Panc1 (cell line): ENCODE measurements at places on chromosomes 1 and 21. TPM values are rescaled to one million over a fixed set of nuclear protein-coding genes. Genes with fewer than 3 reads are reported as not detected.

DNA sequence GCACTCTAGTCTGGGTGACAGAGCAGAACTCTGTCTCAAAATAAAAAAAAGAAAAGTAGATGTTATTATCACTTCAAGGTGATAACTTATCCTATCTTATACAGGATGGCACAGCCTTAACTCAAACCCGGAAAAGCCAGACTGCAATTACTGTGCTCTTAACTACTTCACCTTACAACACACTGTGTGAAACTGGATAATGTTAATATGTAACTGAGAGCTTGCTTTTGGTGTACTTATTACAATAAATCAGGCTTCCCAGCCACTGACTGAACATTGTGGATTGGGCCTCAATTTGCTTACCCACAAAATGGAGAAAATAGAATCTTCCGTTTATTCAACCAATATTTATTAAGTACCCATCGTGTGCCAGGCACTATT lies 1.4 kb downstream of the ORC1 start:
- H3K4me1 ChIP-seq: peaks cover 16% of the 10 kb centered on the region; the same call in 1 of the 2 replicates
- DNase-seq: no peak
- H3K36me3 ChIP-seq: peaks cover 9% of the 10 kb centered on the region

DNA sequence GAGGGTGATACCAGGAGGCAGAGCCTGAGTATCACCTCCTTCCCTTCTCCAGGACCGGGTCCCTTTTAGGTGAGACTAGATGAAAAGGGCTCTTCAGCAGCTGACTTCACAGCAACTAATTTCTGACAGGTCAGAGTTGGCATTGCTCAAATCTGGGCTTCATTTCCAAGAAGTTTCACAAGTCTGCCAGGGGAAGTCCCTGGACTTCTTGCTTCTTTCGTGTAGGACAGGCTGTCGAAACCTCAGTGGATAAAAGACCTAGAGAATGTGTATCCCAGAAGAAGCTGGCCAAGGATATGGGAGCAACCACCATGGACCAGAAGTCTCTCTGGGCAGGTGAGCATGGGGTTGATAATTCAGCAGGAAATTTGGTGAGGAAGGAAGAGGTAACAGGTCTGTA lies at the start of gene CHI3L2:
Gene CHI3L2 (plus strand): TSS at position 280 of the 400 bp plus-strand sequence. CDS start 17 bp downstream, at position 297.
- DNase-seq: no peak
- no peaks in the 10 kb centered on the region for H3K36me3 ChIP-seq
- peak within 1 kb of the TSS; percentile 85 for H3K27ac ChIP-seq

DNA sequence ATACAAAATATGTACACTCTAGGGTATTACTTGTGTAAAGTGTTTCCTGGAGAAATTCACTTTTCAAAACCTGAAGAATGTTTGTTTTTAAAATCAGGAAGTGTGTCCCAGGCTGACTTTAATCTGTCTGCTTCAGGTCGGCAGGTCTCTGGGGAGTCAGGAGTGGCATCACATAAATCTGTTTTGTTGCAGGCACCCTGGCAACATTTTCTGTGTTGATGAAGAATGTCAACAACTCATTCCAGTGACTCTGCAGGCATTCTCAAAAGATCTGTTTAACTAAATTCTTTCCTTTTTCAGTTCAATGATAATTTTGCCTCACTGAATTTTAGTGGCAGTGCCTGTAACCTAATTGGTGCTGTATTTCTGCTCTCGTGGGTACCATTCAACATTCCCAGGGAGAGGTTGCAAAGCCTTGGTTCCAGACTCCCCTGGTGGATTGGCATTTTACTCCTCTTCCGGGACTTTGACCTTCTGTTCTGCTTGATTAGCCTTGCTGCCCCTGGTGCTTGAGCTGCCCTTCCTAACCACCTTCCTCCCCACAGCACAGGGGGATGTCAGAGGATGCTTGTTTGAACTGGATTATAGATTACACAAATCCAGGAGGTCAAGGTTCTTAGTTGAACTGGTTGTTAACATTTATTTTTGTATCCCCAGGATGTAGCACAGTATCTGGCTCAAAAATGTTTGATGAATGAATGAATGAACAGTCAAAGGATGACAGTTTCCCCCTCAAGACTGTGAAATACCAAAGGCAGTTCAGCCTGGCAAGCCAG lies 55.4 kb upstream of the LPGAT1 start:
- DNase-seq: no peak
- no peaks in the 10 kb centered on the region for H3K4me1 ChIP-seq
- no peaks in the 10 kb centered on the region for H3K27me3 ChIP-seq

DNA sequence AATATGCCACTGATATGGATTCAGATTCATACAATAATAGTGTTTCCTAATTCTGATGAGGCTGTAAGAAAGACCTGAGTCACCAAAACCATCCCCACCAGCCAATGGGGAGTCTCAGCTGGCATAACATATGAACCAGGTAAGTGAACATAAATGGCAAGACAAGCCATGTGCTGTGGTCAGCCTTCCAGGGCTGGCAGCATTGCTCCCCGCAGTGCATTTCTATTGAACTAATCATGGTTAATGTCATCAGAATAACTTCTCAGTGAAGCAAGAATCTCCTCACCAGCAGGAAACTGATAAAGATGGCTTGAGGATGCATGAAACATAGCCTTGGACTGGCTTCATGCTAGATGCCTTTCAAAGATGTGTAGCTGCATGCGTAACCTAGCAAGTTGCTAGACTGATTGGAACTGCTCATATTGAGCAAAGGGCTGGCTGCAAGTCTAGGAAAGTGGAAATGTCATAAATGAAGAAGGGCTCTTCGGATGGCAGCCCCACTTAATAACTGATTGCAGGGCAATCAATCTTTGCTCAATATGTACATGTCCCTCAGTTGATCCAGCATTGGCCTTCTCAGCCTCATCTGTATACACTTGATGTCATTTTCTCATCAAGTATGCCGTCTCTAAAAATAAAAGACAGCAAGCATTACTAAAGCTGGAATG lies 88.0 kb downstream of the NTNG1 start:
- H3K27ac ChIP-seq: no peak overlapping the region
- no peak for DNase-seq
- no peak overlapping the region for H3K4me3 ChIP-seq
- no peaks in the 10 kb centered on the region for H3K4me1 ChIP-seq

- H3K27me3 ChIP-seq: no peaks in the 10 kb centered on the region
- no peak overlapping the region for H3K27ac ChIP-seq
- H3K4me3 ChIP-seq: no peak overlapping the region
- no peak for DNase-seq
- H3K36me3 ChIP-seq: no peaks in the 10 kb centered on the region; the same call in 1 of the 2 replicates
Measured at GRCh38 chr21:42004406-42005199, 5.6 kb downstream of the ZBTB21 start.

DNA sequence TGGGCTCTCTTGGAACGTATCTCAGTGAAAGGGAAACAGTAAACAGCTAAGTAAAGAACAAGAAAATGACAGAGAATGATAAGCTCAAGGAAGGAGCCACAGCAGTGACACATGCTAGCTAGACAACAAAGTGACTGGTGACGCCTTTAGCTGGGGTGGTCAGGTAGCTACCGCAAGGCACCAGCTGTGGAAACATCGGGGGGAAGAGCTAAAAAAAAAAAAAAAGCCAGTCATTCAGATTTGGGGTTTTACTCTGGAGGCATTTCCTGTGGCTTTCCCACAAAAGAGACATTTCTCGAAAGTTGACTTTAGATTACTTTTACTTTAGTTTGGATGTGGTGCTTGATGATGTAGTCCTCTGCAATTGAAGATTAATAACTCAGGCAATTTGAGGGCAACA lies 2.1 kb downstream of the FHAD1 start:
- H3K4me1 ChIP-seq: no peaks in the 10 kb centered on the region; the same call in 1 of the 2 replicates
- H3K27me3 ChIP-seq: no peaks in the 10 kb centered on the region; the same call in none of the 2 replicates
- no peak overlapping the region for H3K4me3 ChIP-seq
- no peak overlapping the region for H3K27ac ChIP-seq

- no peak overlapping the region for H3K27ac ChIP-seq
- DNase-seq: no peak
- H3K27me3 ChIP-seq: no peaks in the 10 kb centered on the region
- H3K4me3 ChIP-seq: no peak overlapping the region
Measured at GRCh38 chr1:193437785-193438184, 251.4 kb upstream of the B3GALT2 start.

GRCh38 chr1:54480525-54480848 lies 67.5 kb upstream of the ACOT11 start:
- no peaks in the 10 kb centered on the region for H3K27me3 ChIP-seq
- no peaks in the 10 kb centered on the region for H3K36me3 ChIP-seq
- no peak overlapping the region for H3K4me3 ChIP-seq
- no peak overlapping the region for H3K27ac ChIP-seq
- no peak for DNase-seq
- no peaks in the 10 kb centered on the region; the same call in 1 of the 2 replicates for H3K4me1 ChIP-seq

PRAMEF8 gene
- not detected for total RNA-seq

NBPF20 gene
- 3.5 TPM for total RNA-seq
